ENCODE measurements at places on chromosomes 2 and 18.
A peak's percentile ranks its signal among the peaks of the same experiment; 100 is the strongest.

DNA sequence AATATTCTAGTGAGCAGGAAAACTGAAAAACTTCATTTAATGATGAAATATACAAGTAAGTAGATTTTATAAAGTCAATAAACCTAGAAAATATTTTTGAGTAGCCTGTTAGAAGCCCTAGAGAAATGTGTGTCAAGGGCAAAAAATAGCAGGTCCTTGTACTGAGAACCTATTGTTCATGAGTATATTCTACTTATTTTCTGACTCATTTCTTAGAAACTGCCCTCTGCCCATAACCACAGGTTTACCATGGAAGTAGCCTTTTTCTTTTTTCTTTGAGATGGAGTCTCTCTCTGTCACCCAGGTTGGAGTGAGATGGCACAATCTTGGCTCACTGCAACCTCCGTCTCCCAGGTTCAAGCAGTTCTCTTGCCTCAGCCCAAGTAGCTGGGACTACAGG lies 19.4 kb upstream of the SELENOI start:
- DNase-seq = peak; percentile 19

DNA sequence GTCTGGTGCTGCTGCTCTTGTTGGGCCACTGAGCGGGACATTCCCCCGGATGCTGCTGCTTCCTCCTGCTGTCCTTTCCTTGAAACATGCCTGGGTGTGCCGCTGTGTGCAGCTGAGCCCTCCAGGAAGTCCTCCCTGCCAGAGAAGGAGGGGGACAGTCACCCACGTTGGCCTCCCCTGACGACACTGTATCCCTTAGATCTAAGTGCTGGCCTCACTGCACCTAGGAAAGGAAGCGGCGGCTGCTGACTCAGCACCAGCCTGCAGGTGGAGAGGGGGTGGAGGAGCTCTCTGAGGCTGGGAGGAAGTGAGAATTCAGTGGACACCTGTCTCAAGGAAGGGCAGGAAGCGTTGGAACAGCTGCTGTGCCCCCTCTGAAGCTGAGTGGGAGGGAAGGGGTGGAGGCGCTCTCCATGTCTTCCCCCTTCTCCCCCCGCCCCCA lies 239.8 kb downstream of the HAUS1 start:
- peak; percentile 54 for DNase-seq

DNA sequence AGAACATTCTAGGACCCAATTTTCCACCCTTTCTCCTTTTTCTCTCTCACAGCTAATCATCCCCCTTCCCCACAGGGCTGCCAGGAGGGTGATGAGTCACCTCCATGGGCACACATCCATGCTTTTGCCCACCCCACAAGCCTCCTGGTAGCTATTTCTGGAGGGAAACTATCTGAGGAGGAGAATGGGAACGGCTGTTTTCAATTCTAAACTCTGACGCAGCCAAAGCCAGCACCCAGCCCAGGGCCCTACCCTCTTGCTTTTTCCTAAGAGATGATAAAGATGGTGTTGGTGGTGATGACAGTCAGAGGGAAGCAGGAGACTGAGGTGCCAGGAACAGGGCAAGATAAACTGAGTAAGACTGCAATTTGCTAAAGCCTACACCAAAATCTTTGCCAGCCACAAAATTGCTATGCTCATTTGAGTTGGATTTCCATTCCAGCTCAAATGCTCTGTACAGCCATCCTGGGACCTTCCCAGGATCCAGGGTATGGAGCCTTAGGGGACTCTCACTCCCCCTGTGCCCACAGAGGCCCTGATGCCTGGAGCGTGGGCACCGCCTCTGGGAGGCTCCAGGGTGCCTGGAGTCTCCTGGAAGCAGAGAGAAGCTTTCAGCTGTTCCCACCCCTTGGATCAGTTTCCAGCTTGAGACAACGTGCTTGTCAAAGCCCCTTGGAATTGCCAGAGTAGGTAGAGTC lies 62.0 kb upstream of the FZD7 start:
- no peak for DNase-seq

- DNase-seq = no peak
Observed at GRCh38 chr2:55415300-55415699, 4.4 kb downstream of the CCDC88A start.

- DNase-seq = peak; percentile 89
Observed at GRCh38 chr2:28452534-28453081, 43.3 kb upstream of the PLB1 start.

- DNase-seq = no peak
Observed at GRCh38 chr2:227527351-227527750, 55.4 kb downstream of the AGFG1 start.

- DNase-seq = no peak
Observed at GRCh38 chr2:31333046-31333445, 81.5 kb downstream of the XDH start.

GRCh38 chr2:204452464-204453023 lies 92.7 kb upstream of the PARD3B start:
- no peak for DNase-seq

GRCh38 chr18:79479761-79480161 lies 84.0 kb downstream of the NFATC1 start:
- no peak for DNase-seq

DNA sequence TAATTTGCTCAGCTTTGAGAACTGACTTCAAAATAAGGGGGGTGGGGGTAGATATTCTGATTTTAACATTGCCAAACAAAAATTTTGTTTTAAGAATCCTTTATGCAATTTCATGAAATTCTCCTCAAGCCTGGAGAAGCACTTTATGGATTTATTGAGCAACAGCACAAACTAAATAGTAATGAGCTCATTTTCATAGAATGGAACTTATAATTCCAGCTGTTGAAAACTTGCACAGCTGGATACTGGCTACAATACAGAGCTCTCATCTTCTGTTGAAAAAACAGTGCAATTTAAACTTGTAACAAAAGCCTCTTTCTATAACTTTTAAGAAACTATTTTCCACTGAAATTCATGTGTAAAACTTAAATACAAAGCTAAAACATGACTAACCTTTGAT lies 137.6 kb upstream of the FN1 start:
- no peak for DNase-seq

DNA sequence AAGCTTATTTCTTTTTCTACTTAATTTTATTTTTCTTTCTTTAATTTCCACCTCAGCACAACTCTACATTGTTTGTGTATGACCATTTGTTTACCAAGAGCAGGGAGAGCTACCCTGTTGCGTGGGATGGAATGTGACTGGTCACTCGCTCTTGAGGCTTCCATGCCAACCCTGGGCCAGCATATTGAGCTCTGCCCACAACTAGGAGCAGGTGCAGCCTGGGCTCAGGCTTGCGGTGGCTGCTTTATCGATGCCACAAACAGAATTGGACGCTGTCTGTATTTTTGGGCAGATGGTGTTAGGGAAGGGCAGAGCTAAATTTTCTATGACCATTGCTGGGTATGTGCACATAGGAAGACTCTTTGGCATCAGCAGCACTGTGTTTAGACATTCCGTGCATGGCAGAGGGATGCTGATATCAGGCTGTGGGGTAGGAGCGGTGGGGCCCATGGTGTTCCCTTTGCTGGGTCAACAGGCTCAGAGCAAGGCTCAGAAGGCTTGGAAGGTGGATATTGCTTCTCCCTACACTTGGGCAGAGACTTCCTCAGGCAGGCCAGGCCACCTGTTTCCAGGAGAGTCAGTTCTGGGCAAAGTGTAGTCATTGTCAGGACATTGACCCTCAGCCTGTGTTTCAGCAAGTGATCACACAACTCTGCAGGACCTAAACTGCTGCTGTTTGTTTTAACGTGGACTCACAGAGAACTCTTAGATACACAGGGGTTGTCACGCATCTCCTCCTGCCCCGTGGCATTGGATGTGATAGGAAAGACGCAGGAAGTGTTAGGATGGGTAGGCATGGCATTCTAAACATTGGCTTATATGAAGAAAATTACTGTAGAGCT lies 40.2 kb downstream of the TMEM182 start:
- no peak for DNase-seq

DNA sequence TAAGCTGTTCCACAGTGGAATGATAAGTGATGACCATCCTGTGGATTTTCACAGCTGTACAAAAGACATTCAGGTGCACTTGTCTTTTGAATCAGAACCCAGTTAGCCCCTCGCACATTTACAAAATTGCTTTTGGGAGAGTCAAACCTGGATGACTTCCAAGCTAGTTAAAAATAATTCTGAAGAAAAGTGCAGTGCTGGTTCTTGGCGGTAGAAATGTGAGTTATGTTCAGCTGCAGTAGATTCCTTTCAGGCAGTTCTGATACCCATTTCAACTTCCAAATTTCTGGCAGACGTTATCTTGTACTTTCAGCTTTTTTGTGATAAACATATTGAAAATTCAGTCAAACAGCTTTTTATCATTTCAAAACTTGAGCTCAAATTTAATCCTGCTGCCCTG lies 324.7 kb downstream of the NRXN1 start:
- DNase-seq = no peak

DNA sequence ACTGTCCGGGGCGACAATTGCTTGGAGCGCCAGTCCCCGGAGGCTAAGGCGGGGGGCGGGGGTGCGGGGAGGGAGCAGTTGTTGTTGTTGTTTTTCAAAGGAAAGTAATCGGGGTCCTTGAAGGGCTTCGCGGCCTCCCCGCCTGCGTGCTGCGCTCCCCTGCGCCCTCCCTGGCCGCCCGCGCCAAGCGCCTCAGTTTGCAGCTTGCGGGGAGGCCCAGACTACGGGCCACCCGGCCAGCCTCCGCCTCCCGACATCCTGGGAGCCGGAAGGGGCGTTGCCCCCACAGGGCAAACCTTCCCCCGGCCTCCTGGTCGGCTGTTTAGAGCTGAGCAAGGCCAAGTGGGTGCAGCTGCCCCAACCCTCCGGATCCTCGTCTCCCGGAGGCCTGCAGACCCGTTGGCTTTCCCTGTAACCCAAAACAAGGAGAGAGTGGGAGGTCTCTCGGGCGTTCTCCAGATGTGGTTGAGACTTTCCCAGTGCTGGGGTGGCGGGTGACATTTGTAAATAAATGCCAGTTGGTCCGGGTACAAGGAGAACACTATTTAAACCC lies 3.7 kb upstream of the SIX3 start:
- DNase-seq = peak; percentile 51

GRCh38 chr2:128202791-128203190 lies 111.8 kb downstream of the UGGT1 start:
- no peak for DNase-seq

DNA sequence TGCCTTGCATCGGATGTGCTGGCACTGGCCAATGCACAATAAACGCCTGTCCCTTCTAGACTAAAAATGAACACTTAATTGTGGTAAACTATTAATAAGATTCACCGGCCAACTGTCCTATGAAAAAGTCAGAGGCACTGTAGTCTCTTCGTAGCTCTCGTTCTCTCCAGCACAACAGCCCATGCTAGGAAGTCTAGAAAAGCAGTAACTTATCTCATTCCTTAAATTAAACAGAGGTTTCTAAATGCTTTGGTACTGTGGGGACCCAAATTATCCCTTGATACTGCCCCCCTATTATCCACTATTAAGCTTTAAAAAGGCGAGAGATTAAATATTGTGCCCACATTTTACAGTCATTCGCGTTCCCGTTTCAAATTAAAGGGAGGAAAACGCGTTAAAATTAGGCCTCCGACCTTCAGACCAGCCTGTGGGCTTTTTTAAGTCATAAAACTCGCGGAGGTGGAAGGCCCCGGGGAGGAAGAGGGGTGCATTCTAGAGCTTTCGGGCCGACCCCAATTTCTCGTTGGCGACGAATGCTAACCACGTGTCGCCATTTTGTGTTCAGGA lies 1.5 kb upstream of the PCBP1 start:
- DNase-seq = peak; percentile 29

DNA sequence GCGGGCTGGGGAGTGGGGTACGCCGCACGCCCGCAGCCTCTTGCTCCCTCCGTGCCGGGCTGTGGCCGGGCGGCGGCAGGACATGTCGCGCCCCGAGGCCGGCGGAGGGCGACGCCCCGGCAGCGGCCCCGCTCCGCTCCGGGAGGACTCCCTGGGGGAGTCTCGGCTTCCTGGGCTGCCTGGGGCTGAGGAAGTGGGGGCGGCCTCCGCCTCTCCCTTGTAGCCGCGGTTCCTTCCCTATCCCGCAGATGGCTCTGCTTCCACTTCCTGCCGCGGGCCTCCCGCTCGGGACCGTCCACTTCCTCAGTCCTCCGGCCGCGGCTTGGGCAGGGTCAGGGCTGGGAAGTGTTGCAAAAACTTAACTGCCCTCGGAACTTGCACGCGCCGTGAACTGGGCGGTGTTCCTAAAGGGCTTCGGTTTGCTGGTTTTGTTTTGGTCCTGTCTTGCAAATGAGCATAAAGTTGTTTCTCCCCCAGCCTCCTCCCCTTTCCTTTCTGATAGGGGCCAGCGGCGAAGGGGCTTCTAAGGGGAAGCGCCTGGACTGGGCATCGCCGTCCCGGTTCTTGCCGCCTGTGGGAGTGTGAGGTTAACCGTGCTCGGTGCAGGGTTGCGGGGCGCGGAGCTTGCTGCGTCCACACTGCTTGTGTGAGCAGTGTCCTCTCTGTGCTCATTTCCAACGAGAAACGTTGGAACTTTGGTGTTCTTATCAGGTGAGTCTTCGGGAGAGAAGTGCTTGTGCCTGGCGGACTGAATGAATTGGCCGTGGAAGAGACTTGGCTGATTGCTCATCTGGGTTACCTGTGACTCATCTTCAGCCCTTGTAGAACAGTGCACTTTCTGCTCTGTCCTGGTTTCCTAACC lies 600 bp downstream of the RALB start:
- DNase-seq = peak; percentile 60

GRCh38 chr18:34787931-34788532 lies 77.9 kb downstream of the DTNA start:
- DNase-seq = peak; percentile 53

GRCh38 chr2:229401171-229401865 lies 130.2 kb upstream of the PID1 start:
- no peak for DNase-seq

- no peak for DNase-seq
Observed at GRCh38 chr2:27932396-27932795, 41.9 kb downstream of the BABAM2 start.

Data from activated CD4-positive, alpha-beta T cell treated with anti-CD3 and anti-CD28 coated beads, Interleukin-2, Interleukin-6, amounts not matched to agents 100 ng/mL and 50 ng/mL, durations not matched to agents 16 hours and 8 hours (primary cell).